Activated T-helper 1 cell treated with anti-CD3 and anti-CD28 coated beads, Interleukin-12 subunit alpha, Interleukin-12 subunit beta, Interleukin-2, Interleukin-4 antibody, amounts not matched to agents 30 ng/mL and 10 ng/mL and 1 ng/mL, durations not matched to agents 14 hours and 24 hours and 36 hours (primary cell): ENCODE measurements at places on chromosomes 3 and 15. TPM values are rescaled to one million over a fixed set of nuclear protein-coding genes. Genes with fewer than 3 reads are reported as not detected.
A peak's percentile ranks its signal among the peaks of the same experiment; 100 is the strongest.

DNA sequence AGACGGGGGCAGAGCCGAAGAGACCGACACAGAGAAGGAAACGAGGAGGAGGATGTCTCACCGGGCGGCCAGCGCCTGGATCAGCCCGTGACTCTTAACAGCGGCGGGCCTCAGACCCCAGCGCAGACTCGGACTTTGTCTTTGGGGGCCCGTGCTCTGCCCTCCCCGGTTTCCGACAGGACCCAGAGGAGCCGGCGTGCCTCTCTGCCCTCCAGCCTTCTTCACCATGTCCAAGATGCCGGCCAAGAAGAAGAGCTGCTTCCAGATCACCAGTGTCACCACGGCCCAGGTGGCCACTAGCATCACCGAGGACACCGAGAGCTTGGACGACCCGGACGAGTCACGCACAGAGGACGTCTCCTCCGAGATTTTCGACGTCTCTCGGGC lies 1.0 kb downstream of the TSC22D2 start:
- peak overlapping the region; percentile 95 for H3K27ac ChIP-seq
- peaks cover 19% of the 10 kb centered on the region for H3K36me3 ChIP-seq
- peaks cover 47% of the 10 kb centered on the region for H3K4me1 ChIP-seq
- DNase-seq: no peak
- H3K27me3 ChIP-seq: peaks cover 5% of the 10 kb centered on the region

- peak overlapping the region; percentile 72 for H3K27ac ChIP-seq
- DNase-seq: no peak
- H3K4me3 ChIP-seq: no peak overlapping the region
- no peaks in the 10 kb centered on the region for H3K27me3 ChIP-seq
- H3K36me3 ChIP-seq: peaks cover 60% of the 10 kb centered on the region
Observed at GRCh38 chr3:105722943-105723556, 145.8 kb downstream of the CBLB start.

DNA sequence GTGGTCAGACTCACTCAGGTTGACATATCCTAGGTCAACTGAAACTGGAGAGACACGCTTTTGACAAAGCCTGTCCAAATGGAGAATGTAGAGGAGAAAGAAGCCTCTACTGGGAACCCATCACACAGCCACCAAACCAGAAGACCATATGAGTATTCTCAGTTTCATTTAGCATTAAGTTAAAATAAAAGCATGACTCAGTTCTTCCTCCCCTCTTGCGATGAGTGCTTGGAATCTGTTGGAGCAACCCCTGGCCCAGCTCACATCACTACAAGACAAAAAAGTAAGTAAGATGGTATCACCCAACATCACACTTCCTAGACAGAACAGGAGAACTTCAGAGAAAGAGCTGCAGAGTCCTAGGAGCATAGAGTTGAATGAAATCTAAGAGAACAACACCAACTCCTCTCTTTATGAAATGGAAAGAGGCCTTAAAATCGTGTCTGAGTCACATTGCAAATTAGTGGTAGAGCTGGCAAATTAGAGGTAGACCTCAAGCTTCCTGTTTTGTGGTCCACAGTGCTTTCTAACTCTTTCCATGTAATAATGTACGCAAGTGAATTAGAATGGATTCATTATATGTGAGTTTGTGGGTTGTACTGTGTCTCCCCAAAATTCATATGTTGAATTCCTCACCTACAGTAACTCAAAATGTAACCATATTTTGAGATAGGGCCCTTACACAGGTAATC lies 51.2 kb downstream of the FGF12 start:
- peaks cover 12% of the 10 kb centered on the region for H3K4me1 ChIP-seq
- H3K36me3 ChIP-seq: peaks cover 2% of the 10 kb centered on the region
- no peak overlapping the region for H3K4me3 ChIP-seq
- H3K27ac ChIP-seq: peak overlapping the region; percentile 97
- no peak for DNase-seq
- peaks cover 12% of the 10 kb centered on the region for H3K27me3 ChIP-seq

GRCh38 chr15:52808441-52808840 lies 18.3 kb upstream of the ONECUT1 start:
- no peak overlapping the region for H3K27ac ChIP-seq
- H3K27me3 ChIP-seq: peaks cover 52% of the 10 kb centered on the region
- H3K4me3 ChIP-seq: no peak overlapping the region
- peaks cover 8% of the 10 kb centered on the region for H3K4me1 ChIP-seq
- H3K36me3 ChIP-seq: no peaks in the 10 kb centered on the region

DNA sequence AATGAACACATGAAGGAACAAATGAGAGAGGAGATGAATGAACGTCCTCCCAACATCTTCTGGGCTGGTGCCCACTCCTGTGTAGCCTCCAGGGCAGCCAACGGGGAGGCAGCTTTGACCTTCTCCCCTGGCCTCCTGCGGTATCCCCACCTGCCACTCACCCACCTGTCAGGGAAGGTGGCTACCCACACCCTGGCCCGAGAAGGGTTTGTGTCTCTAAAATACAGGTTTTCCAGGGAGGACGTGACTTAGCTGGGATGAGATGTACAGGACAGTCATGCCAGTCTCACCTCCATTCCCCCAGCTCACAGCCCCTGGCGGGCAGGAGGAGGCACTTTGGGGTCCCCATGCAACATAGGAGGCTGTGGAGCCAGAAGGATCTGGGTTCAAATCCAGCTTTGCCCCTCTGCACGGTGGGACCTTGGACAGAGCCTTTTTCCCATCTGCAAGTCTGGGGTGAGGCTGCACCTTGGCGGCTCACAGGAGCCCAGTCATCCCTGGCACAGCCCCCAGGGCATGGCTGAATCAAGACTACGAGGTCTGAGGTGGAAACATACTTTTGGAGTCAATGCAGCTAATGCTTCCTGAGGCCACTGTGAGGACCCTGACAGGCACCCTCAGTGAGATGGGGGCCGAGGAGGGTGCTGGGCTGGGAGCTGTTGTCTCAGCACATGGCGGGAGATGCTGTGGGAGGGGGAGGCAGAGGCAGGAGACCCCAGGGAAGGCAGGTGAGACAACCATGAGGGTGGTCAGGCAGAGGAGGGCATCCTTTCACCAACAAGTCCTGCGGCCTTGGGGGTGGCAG lies 11.1 kb upstream of the PLXND1 start:
- no peak for DNase-seq
- H3K27ac ChIP-seq: no peak overlapping the region
- H3K27me3 ChIP-seq: no peaks in the 10 kb centered on the region
- H3K4me3 ChIP-seq: no peak overlapping the region

- no peak overlapping the region for H3K27ac ChIP-seq
- no peaks in the 10 kb centered on the region for H3K4me1 ChIP-seq
- H3K36me3 ChIP-seq: no peaks in the 10 kb centered on the region
- H3K4me3 ChIP-seq: no peak overlapping the region
- peaks cover 4% of the 10 kb centered on the region for H3K27me3 ChIP-seq
Observed at GRCh38 chr3:108946292-108947285, 7.1 kb downstream of the GUCA1C start.

DNA sequence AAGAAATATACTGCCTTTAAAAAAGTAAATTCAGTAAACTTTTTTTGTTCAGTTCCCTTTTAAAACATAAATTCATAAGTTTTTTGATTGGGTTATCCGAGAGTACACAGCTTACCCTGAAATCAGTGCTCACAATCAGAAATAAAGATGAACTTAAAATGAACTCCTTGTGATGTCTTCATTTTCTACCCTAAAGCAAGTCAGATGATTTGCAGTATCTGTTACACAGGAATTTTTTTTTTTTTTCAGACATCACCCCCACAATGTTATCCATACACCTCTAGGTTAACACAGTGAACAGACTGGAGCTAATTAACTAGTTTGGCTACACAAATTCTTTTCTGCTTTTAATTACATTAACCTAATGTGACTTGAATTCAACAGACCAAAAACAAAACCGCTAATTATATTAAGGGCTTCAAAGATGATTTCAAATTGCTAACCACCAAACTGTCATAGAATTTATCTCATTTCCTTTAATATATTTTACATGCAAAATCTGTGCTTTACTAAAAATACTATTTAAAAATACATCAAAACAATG lies 1042.0 kb downstream of the ROBO1 start:
- no peak overlapping the region for H3K27ac ChIP-seq
- H3K27me3 ChIP-seq: no peaks in the 10 kb centered on the region
- H3K4me1 ChIP-seq: no peaks in the 10 kb centered on the region

Gene C3orf70
- 0.10 TPM in 2 replicates for total RNA-seq

Gene ZBTB47
- total RNA-seq: 1.4 and 1.8 TPM in 2 replicates

DNA sequence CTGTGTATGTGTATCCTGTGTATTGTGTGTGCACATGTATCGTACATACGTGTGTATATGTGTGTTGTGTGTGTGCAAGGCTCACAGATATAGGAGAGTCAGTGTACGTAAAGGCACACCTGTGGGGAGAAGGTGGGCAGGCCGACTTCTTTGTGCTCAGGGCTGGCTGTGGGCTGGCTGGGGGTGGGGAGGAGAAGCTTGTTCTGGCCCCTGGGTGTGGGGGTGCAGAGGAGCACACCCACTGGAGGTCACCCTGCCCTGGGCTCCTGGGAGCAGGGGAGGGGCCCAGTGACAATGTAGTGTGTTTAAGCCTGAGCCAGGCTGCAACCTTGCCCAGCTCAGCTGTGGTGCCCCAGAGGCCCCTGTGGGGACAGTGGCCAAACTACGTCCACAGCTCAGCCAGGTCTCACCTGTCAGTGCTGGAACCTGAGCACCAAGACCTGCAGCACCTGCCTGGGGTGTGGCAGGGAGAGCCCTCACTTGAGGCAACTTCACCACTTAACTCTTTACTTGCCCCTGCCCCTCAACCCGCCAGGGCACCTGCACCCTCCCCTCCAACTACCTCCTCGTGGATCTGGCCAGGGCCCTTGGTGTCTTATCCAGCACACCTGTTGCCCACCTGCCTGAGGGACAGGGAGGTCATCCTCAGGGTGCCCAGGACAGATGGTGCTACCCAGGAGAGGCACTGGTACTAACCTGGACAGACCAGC lies 2.6 kb upstream of the HHATL start:
- no peaks in the 10 kb centered on the region for H3K36me3 ChIP-seq
- DNase-seq: no peak
- no peak overlapping the region for H3K4me3 ChIP-seq
- no peak overlapping the region for H3K27ac ChIP-seq
- H3K27me3 ChIP-seq: peaks cover 3% of the 10 kb centered on the region
- H3K4me1 ChIP-seq: peaks cover 5% of the 10 kb centered on the region
